ENCODE measurements at places on chromosomes 5 and 9.

- DNase-seq = peak; percentile 79
Observed at GRCh38 chr9:132287256-132287760, 67.5 kb downstream of the SETX start.

DNA sequence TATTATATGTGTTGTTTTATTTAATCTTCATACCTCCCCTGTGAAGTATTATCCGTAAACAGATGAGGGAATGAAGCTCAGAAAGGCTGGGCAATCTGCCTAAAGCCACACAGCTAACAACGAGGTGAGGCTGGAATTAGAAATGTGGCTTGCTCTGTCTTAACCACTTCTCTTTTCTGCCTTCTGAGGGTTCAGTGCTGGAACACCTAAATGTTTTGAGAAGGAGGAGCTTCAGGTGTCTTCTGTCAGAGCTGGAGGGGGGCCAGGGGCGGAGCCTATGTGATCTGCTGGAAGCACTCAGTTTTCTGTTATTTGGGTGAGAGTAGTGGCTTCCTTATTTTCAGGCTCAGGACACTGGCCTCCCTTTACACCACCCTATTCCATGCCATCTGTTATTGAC, 35.0 kb upstream of the ARAP3 start:
- no peak for DNase-seq

DNA sequence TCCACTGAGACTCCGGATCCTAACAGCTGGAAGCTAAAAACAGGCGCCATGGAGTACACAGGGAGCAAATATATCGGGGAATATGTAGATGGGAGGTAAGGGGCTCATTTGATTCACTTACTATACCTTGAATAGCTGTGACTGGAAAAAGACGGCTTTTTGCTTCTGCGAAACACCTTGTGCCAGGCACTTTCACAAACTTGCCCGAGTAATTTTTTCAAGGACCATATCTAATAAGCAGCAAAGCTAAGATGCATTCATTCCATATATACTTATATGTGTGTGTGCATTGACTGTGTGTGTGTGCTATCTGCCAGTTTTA, 178 bp downstream of the MORN5 start:
- DNase-seq = no peak

DNA sequence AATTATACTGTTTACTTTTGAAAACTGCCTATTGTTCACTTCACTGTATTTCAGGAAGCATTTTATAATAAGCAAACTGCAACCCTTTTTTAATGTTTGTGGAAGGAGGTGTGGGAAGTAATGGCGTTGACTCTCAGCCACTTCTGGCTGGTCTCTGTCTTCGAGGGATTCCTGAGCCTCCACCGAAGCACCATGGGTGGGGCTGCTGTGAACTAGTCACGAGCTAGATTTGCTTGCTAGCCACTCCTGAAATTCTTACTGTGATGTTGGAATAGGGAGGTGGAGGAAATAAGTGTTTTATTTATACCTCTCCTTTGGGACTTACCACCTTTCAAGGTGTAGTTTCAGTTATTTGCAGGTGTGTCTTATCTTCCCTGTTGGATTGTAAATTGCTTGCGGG, 26.8 kb downstream of the PIP5K1B start:
- DNase-seq = no peak

GRCh38 chr9:32069969-32070368, 314.5 kb upstream of the ACO1 start:
- no peak for DNase-seq

DNA sequence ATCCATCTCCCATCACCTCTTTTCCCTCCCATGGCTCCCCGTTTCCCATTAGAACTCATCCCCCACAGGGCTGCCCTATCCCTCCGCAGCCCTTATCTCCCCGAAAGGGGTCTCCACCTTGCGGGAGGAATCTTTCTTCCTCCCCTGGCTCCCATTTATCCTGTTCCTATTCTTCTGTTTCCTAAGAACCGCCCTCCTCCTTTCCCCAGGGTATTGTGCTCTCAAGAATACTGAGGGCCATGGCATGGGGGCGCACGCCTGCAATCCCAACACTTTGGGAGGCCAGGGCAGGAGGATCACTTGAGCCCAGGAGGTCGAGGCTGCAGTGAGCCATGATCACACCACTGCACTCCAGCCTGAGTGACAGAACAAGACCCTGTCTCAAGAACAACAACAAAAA, 665 bp downstream of the CD72 start:
- no peak for DNase-seq

GRCh38 chr5:111694133-111694532, 62.9 kb downstream of the NREP start:
- no peak for DNase-seq

DNA sequence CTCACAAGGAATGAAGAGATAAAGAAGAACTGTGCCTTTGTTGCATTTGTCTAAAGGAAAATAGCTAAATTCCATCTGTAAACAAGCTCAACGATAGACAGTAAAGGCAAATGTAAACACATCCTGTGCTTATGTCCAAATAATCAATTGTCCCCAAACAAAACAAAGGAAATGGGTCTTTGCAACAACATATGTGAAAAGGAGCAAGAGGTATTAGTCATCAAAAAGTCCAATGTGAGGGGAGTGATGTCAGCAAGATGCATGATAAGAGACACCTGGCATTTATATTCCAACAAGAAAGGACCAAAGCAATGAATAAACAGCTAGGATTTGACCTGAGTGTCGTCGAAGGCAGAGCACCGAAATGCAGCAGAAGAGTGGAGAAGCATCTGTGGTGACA, 209.1 kb downstream of the ASTN2 start:
- DNase-seq = no peak

DNA sequence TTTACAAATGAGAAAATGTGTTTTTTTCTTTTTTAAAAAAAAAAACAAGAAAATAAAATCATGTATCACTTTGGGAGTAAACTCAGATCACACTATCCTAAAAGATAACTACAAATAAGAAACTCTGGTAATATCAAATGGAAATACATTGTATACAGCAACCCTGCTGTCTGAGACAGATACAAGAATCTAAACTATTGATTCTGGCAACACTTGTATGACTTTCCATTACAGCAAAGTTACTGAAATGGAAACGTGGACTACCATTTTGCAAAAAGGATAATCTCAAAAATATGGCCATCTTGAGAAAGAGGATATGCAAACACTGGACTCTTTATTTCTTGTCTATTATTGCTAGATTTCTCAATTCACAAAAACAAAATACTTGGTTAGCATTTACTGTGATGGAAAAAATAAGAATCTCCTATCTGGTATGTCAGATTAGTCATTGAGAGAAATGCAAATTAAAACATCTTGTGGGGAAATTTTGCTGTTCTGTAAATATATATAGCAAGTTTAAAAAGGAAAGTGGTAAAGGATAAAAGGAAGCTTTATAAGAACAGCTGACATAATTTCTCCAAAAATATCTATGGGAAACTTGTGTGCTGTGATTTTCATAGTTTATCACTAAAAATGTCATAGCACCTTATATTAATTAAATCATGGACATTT, 112.9 kb upstream of the FER start:
- no peak for DNase-seq

GRCh38 chr5:22560147-22560546, 293.0 kb downstream of the CDH12 start:
- DNase-seq = no peak

DNA sequence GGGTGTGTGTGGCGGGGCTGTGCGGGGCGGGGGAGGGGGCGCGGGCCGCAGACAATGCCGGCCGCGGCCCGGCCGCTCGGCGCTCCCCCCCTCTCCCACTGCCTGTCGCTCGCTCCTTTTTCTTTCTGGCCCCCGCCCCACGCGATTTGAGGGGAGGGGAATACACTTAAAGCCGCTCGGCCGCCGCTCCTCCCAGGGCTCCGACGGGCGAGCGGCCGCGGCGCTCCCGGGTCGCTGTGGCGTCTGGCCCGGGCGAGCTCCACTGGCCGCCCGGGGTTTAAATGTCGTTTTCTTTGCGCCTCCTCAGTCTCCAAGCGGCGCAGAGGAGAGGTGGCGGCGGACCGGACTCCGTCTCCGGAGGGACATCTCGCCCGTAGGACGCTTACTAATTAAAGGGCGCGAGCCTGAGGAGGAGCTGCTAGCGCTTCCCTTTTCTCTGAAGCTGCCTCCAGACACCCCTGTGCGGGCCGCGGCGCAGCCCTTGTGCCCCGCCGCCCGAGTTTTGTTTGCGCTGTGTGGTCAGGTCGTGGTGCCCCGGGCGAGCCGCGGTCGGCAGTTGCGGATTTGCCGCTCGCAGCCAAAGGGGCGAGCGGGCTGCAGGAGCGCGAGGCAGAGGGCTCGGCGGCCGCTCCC, 1.4 kb downstream of the ZSWIM6 start:
- DNase-seq = peak; percentile 71

DNA sequence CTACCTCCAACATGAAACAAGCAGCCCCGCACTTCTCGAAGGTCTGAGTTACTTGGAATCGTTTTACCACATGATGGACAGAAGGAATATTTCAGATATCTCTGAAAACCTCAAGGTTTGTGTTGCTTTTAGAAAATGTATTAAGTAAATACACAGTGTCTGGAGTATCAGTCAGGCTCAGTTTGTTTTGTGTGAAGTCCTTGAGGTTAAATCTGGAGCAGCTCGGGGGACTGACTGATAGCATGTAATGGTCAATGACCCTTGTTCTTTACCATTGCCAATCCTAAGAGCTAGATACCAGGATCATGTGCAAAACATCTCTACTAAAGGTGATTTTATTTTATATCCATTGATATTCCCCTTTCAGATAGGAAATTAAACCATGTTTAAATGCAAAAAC, 26.9 kb upstream of the LNPEP start:
- DNase-seq = no peak

DNA sequence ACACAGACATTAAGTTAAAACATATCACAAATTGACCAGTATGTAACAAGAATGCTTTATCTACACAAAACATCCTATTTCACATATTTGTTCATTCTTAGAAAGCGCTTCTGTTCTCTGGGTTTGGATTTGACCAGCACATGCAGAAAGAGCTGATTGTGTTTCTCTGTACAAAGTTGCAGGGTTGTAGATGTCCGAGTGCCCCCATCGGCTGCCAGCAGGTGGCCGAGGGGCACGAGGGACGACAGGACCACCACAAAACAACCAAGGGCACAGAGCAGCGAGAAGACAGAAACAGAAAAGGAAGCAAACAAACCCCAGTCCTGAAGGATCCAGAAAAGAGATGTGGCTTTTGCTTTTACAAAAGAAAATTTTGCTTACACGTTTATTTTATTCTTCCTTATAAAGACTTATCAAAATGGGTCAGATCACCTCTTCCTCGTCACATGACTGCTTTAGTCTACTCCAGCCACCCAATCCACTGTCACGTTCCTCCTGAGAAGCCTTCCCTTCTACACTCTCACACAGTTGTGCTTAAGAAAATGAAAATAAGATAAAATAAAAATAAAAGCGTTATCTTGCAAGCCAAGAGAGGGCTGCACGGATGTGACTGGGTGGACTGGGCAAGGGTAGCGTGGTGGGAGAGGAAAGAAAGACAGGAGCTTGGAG, 9.5 kb downstream of the OTP start:
- peak; percentile 33 for DNase-seq

DNA sequence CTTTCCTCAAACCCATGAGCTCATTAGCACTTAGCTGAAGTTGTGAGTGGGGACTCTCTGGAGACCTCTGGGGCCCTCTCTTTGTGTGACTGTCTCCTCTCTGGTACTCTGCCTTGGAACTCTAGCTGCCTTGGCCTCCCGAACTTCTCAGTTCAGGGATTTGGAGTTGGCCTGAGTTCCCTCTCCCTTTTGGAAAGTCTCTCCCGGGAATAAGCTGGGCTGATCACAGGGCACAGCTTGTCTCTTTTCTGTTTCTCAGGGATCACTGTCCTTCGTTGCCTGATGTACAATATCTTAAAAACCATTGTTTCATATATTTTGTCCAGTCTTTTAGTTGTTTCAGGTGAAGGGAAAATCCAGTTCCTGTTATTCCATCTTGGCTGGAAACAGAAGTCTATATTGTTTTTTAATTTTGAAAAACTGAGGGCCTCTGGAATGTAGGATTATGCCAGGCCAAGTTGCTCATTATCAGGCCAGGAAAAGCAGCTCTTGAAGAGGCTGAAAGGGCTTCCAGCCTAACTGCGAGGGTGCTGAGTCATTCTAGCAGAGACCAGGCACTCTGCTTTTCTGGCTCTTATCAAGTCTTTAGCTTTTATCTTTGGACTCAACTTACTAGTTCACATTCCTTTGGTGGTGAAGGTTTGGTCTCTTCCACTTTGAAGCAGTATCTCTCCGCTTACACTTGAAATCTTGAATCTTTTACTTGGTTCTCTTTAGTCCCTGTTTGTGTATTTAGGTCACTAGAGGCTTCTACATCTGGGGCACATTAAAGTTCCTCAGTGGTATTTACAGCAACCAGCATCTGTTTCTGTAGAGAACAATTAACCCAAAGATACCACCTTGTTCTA, 8.4 kb upstream of the RGS3 start:
- DNase-seq = peak; percentile 62

- no peak for DNase-seq
Observed at GRCh38 chr5:140010798-140011197, 32.3 kb downstream of the NRG2 start.

DNA sequence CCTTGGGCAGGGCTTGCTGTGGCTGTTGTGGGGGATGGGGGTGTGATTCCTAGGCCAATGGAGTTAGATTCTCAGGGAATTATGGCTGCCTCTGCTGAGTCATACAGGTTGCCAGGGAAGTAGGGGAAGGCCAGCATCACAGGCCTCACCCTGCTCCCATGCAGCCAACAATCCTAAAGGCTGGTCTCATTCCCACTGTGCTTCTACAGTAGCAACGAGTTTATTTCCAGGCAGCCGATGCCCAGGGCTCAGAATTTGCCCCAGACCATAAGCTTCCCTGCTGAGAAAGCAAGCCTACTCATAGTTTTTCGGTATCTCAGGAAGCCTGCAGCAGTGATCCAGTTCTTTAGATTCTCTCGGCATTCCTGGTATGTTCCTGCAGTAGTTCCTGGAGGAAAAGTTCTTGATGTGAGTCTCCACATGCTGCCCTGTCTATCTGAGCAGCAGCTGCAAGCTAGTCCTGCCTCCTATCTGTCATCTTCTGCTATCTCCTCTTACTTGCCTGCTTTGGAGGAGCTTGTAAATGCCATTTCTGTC, 59.3 kb upstream of the SELENOP start:
- no peak for DNase-seq

DNA sequence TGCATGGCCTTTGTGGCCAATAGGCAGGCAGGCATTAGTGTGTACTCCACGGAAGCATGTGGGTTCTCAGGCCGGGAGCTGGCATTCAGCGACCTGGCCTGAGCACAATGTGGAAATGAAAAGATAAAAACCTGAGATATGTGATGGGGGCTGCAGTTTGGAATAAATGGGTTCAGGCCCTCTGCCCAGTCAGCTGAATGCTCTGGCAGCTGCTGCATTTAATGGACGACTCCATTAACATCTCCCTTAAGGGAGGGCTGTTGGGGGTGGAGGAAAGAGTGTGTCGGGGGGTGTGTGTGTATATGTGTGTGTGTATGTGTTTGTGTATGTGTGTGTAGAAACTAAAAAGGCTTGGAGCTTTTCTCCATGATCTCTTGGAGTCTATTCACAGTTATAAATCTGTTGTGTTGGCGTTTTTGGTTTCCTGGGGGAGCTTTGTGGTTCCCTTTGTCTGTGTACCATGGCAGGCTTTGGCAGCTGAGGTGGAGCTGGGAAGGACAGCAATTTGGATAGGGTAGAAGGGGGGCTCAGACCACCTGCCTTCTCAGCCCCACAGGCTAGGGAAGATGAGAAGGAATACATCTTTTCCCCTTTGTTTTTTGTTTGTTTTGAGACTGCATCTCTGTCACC, 27.3 kb upstream of the HSPA9 start:
- peak; percentile 87 for DNase-seq

- no peak for DNase-seq
Observed at GRCh38 chr5:617896-618295, 5.8 kb downstream of the CEP72 start.

- DNase-seq = no peak
Observed at GRCh38 chr9:122392714-122393113, 21.9 kb downstream of the PTGS1 start.

GRCh38 chr5:142521706-142522105, 164.2 kb downstream of the FGF1 start:
- no peak for DNase-seq

All from lung (tissue), 17 donors.